ENCODE measurements at places on chromosomes 6 and 20. TPM values are rescaled to one million over a fixed set of nuclear protein-coding genes. Genes with fewer than 3 reads are reported as not detected.

Gene PACRG
- total RNA-seq = 0.76 TPM

Gene DEFB124
- not detected for total RNA-seq

Gene AARS2
- total RNA-seq = 9.1 TPM

Gene TRAPPC3L
- not detected for total RNA-seq

Gene ISM1
- total RNA-seq = 1.7 TPM

Gene BTN1A1
- total RNA-seq = not detected

Gene NOTCH4
- total RNA-seq = 2.7 TPM

Gene GPX5
- total RNA-seq = not detected

Data from esophagus mucosa (tissue), 1 donor.